Fibroblast of mammary gland (primary cell): ENCODE measurements at places on chromosomes 13 and 19.

DNA sequence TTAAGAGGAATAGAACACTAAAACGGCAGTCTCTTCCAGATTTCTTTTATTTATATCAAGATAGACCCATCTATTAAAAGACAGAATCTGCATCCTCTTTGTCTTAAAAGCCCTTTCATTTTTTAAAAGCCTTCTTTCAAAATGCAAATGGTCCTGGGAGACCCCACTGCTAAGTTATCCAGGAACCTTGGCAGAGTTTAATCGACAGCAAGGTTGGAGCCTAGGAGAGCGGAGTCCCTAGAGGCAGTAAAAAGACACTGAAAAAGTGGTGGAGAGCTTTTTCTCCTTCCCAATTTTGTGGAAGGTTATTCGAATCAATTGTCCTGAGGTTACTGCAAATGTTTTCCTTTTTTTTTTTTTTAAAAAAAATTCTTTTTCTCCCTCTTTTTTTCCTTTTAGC lies 294.7 kb downstream of the NALCN start:
- DNase-seq = no peak

DNA sequence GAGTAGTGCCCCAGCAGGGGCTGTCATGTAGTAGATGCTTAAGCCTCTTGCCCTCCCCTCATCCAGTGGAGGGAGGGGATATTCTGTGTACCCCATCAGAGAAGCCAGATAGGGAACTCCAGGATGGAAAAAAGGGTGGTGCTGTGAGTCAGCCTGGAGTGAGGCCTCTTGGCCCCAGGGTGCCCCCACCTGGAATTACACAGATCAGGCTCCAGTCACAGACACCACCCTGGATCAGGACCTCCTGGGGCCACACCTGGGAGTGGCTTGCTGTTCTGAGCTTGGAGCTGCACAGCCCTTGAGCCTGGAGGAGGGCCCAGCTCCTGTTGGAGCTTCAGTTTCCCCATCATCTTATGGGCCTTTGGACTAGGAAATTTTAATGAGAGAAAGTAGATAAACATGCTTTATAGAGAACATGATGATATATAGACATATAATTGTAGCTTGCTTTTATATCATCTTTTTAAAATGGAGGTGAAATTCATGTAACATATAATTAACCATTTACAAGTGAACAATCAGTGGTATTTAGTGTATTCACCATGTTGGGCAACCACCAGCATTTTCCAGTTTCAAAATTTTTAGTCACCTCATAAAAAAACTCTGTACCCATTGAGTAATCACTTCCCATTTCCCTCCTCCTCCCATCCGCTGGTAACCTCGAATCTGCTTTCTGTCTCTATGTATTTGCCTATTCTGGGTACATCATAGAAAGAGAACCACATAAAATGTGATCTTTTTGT lies 24.6 kb downstream of the CYP4F22 start:
- peak; percentile 11 for DNase-seq

- DNase-seq = peak; percentile 6
These were observed 167.0 kb upstream of the EDNRB start for GRCh38 chr13:78085434-78086225.

GRCh38 chr19:55670280-55671053 lies 4.6 kb upstream of the EPN1 start:
- DNase-seq = no peak

DNA sequence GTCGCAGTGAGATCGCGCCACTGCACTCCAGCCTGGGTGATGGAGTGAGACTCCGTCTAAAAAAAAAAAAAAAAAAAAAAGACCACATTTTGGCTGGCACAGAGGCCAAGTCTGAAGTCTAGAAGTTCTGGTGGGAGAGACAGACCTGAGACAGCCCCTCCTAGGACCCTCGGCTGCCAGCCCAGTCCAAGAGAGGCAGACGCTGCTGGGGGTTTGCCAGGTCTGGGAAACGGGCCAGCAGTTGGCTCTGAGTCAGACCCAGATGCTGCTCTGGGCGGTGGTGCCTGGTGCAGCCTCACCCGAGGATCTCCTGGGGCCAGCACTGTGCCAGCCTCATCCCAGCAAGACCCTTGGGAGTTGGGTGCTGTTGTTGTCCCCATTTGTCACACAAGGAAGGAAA lies 5.8 kb downstream of the FCHO1 start:
- peak; percentile 44 for DNase-seq

- peak; percentile 20 for DNase-seq
These were observed 9.9 kb downstream of the LMTK3 start for GRCh38 chr19:48501494-48502349.

GRCh38 chr19:4413588-4413987 lies 11.1 kb downstream of the CHAF1A start:
- no peak for DNase-seq

DNA sequence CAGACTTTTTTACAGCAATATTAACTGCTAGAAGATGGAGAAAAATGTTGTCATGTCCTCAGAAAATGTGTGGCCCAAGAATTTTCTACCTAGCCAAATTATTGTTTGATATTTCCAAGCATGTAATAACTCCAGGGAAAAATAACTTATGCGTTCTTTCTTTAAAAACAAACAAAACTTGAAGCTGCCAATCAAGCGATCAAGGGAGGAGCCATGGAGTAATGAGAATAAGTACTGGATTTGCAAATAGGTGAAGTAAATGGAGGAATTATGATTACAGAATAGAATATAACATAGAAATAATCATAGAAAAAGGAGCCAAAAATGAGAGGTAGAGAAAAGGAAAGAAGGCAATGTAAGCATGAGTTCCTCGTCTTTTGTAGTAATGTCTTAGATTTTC lies 225.3 kb downstream of the DLEU7 start:
- no peak for DNase-seq

DNA sequence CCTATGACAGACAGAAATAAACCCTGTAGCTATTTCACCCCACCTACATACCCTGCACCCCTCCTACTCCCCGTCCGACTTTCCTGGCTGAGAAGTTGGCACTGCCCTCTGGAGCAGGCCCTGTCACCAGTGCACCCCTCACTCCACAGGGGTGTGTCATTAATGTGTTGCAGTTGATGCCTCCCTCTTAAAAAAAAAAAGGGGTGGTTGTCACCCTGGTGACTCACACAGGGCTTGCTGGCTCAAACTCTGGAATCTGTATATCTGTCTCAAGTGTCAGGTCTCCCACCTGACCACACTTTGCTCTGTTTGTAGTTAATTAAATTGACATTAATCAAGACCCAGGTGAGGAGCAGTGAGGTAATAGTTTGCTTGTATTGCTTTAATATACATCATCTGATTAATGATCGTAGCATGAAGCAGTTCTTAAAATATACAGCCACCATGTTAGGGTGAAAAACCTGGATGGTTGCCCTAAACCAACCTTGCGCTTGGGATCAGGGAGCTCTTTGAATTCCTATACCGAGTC lies 2.0 kb upstream of the GATAD2A start:
- DNase-seq = peak; percentile 57

GRCh38 chr13:25673711-25674110 lies 301.9 kb downstream of the ATP8A2 start:
- no peak for DNase-seq

- DNase-seq = peak; percentile 26
These were observed 241.8 kb downstream of the PCCA start for GRCh38 chr13:100330662-100331061.

- DNase-seq = no peak
These were observed 58.8 kb downstream of the DCLK1 start for GRCh38 chr13:36072152-36072935.

- DNase-seq = no peak
These were observed 507.5 kb downstream of the MYO16 start for GRCh38 chr13:109136873-109137272.

- no peak for DNase-seq
These were observed 18.5 kb upstream of the ATP12A start for GRCh38 chr13:24661713-24662112.

DNA sequence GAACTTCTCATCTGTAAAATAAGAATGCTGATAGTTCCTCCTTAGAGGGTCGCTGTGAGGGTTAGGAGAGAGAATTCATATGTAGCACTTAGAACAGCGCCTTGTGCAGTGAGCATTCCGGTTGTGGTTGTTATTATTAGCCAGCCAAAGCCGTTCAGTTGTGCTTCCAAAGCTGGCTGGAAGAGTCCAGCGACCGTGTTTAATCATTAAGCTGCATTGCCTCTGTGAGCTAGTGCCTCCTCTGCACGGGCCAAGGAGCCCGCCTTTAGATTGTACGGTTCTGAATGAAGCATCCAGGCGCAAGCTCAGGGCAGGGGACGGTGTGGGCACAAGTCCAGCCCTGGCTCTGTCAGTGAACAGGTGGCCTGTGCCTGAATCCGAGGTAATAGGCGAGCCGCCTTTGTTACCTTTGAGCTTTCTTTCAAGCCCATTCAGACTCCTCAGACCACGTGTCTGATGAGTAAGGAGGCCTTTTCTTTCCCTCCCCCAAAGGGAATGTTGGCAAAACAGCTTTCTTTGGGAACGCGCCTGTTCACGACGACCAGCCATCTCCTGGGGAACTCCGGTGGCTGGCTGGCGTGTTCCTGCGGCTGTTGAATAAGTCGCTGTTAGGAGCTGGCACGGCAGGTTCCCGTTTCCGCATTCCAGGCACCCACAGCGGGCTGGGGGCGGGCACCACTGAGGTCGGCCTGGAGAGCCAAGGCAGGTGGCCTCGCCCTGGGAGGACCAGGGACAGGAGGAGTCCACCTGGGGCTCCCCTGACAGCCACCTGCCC lies 25.1 kb downstream of the SIPA1L3 start:
- peak; percentile 54 for DNase-seq

DNA sequence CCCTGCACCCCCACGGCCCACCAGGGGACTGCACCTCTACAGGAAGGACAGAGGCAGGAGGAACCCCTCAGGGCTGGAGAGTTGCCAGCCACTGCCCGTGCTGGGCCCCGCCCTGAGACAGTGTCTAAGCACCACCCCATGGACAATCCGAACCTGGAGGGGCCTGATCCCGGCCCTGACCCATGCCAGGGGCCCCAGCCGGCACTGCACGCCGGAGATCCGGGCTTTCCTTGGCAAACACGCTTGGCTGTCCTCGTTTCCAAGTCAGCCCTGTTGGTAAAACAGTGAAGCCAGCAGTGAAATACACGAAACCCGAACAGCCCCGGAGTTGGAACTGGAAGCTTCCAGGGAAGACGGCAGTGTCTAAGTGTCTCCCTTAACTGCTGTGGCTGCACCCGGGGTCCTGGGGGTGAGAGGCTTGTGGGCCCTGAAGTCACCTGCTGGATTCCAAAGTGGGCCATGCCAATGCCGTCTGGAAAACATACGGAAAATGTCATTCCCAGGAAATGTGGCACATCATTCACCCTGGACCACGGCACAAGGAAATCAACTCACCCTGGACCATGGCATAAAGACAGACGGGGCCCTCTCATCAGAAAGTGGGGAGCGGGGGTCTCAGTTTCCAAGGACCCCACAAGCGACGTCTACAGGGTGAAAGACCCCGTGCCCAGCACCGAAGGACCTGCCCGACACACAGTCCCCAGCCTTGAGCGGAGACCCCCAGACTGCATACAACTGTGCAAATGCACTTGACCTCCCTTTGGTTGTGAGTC lies 30.9 kb downstream of the RASA3 start:
- DNase-seq = no peak

DNA sequence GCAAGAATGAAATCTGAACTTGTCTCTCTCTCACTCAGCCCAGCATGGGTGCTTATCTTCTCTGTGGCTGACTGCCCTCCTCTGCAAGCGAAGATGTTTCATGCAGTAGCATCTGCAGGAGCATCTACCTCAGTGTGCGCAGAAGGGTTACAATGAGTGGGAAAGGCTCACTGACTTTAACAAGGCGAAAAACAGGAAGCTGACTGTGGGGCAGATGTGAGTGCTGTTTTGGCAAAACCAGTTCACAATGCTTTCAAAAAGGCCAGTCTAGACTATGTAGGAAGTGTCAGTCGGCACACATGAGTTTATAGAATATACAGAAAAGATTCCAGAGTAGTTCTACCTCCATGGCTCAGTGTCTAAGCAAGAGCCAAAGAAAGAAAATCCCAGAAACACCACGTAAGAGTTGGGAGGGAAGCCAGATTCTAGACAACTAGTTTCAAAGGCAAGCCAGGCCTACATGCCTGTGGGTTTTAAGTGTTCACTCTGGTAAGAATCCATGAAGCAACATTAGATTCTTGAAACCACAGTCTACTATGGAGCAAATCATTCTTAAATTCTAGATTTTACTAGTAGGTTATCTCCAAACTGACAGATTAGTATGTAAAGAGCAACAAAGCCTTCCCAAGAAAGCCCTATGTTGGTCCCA lies 124.5 kb downstream of the ABCC4 start:
- peak; percentile 15 for DNase-seq

- no peak for DNase-seq
These were observed 4.2 kb downstream of the LIPE start for GRCh38 chr19:42422901-42423461.

GRCh38 chr13:110269509-110270185 lies 37.3 kb downstream of the COL4A1 start:
- no peak for DNase-seq

DNA sequence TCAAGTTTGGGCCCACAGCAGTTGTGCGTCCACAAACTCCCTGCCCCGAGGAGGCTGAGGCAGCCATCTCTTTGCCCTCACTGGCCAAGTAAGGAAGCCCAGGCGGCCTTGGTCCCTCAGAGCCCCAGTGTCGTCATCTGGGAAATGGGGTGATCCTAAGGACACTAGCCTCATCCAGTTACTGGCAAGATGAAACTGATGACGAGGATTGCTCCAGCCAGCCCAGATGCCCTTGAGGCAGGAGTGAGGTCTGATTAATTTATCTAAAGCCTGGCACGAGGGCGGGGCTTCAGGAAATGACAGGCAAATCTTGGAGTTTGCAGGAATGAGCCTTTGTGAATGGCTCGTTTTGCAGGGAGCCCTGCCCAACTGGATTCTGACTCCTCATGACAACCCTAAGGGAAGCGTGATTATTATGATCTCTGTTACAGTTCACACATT lies 5.6 kb downstream of the LIPE start:
- DNase-seq = no peak

GRCh38 chr13:21686751-21687391 lies 16.0 kb downstream of the FGF9 start:
- DNase-seq = no peak
